ENCODE measurements at places on chromosomes 11 and 22.

- no peak for DNase-seq
These were observed 512.3 kb upstream of the RAG2 start for GRCh38 chr11:37110385-37110784.

DNA sequence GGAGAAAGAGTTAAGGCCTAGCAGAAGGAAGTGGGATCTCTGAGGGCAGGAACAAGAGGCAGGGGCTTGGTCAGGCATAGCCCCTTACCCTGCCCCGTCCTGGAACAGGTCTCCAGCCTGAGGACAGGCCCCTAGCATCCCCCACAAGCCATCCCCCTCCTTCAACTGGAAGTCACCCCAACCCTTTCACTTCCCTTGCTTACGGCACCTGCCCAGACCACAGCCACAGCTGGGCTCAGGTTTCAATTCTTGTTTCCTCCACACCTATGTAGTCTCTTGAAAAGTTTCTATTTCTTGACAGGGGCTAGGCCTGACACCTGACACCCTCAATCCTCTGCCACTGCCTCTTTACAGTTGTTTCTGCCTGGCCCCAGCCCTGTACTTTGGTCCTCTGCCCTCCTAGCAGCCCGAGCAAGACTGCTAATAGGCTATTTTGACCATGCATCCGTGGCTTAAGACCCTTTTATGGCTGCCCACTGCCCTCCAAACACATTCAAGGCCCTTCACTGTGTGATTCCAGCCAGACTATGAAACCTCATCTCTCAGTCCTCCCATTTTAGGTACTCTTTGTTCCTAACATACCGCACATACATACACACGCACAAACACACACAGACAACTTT, 10.9 kb upstream of the FCHSD2 start:
- no peak for DNase-seq

- no peak for DNase-seq
These were observed 10.5 kb upstream of the FLRT1 start for GRCh38 chr11:64025205-64025604.

DNA sequence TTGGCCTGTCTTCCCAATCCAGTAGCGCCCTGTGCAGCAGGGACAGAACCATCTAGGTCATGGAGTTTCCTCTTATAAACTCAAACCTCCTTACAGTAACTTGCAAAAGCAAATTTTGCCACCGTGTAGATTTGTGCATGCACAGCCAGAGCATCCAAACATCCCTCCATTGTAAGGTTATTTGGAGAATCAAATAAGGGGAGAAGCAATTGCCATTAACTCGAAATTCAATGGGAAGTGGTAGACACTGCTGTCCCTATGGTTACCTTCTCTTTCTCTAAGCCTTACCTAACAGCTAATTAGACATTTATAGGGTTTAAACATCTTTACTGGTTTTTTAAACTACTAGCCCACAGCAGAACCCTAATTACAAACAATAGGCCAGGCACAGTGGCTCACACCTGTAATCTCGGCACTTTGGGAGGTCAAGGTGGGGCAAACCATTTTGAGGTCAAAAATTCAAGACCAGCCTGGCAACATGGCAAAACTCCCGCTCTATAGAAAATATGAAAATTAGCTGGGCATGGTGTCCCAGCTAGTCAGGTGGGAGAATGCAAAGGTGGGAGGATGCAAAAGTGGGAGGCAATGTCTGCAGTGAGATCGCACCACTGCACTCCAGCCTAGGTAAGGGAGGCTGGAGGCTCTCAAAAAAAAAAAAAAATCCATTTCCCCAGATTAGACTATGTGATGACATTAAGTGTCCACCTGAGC, 6.6 kb downstream of the HSPA8 start:
- no peak for DNase-seq

DNA sequence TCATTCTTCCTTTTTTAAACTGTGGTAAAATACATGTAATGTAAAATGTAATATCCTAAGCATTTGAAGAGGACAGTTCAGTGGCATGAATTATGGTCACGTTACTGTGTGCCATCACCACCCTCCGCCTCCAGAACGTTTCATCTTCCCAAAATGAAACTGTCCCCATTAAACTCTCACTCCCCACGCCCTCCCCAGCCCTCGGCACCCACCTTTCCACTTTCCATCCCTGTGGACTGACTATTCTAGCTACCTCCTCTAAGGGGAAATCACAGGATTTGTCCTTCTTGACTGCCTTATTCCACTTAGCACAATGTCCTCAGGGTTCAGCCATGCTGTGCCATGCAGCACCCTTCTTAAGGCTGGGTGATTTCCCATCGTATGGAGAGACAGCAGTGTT, 1509.5 kb downstream of the BRD1 start:
- no peak for DNase-seq

DNA sequence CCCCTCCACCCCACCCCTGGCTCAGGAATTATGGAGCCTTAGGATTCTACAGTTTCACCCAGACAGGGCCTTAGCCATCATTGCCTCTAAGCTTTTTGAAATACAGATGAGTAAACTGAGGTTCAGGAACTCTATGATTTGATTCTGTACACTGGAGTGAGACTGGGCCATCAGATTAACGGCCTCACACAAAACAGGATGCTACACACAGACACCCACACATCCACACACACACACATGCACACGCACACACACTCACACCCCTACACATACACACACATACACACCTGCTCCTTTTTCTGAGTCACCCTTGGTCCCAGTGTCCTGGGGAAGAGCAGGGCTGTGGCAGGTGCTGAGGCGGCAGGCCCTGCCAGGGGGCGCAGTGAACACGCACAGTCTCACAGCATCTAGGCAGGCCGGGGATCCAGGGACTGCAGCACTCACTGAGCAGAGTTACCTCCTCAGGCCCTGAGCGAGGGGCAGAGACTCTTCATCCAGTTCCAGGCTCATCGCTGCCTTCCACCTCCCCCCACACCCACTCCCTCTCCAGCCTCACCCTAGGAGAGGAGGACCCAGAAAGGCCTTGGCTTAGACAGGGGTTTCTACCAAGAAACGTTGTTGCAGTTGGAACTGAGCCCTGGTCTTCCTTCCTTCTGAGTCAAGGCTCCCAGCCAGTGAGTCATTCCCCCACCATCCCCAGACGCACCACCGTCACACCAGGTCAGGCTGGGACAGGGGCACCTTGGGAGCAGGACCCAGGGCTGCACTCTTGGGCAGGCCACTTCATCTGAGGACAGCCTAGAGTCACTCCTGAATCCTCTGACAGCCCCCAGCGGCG, 89.8 kb upstream of the PARVA start:
- DNase-seq = no peak

- DNase-seq = no peak
These were observed 48.1 kb upstream of the ARFGAP3 start for GRCh38 chr22:42905217-42905616.

GRCh38 chr22:29617922-29618629, 14.6 kb downstream of the NF2 start:
- no peak for DNase-seq

- no peak for DNase-seq
These were observed 5.8 kb downstream of the ZBTB44 start for GRCh38 chr11:130308886-130309285.

DNA sequence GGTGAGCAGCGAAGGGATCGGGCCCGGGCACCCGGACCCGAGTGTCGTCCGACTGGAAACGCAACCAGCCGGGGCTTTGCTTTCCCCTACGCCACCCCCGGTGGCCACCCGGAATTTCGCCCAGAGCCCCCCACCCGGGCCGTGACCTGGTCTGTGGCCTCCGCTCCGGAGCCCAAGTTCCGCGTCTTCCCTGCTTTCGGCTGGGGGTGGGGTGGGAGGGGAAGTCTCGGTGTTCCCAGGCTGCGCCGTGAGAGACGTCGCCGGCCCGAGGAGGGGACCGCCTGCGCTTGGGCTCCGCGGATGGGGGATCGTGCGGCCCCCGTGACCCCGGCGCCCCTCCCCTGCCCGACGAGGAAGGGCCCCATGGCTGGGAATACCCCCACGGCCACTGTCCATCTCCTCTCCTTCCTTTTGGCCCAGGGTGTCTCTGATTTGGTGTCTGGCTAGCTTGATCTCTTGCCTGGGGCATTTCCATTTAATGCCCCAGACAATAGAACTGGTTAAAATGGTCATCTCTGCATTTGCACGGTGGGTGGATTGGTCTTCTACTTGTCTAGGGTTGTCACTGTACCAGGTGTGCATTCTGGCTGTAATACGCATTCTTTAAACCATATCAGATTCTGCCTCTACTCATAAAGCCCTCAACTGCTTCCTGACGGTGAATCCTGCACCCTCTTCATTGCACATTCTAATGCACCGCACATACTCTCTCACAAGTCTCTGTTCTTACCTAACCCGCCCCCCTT, 789 bp downstream of the SIK2 start:
- no peak for DNase-seq

DNA sequence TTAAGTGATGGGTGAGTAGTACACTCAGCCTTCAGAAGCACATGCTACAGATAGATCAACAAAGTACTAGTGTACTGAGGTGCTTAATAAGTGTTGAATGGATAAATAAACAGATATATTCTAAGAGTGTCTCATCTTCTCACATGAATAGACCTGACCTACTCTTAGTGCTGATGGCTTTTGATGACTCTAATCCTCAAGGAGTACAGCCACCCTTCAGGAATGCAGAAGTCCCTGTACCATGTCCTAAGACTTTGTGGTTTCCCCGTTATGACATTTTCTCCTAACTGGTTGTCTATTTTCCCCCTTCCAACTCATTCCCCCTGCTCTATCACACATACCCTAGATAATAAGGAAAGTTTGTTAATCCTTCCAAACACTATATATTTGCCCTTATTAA, 61.6 kb downstream of the C11orf65 start:
- no peak for DNase-seq

DNA sequence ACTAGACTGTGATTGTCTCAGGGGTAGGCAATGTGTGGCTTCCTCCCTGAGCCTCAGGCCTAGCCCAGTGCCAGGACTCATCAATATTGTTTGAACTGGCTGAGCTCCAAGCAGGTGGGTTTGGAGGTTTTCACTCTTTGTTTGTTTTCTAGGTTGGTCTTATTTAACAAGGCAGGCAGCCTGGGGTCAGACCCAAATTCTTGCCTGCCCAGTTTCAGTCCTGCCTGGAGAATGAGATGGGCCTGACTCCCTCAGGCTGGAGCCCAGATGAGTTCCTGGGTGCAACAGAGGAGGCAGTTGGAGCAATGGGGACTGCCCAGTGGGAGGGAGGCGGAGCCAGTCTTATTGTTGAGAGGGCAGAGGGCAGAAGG, 28.3 kb upstream of the TP53I11 start:
- no peak for DNase-seq

- DNase-seq = no peak
These were observed 39.5 kb downstream of the CTNND1 start for GRCh38 chr11:57801183-57801485.

DNA sequence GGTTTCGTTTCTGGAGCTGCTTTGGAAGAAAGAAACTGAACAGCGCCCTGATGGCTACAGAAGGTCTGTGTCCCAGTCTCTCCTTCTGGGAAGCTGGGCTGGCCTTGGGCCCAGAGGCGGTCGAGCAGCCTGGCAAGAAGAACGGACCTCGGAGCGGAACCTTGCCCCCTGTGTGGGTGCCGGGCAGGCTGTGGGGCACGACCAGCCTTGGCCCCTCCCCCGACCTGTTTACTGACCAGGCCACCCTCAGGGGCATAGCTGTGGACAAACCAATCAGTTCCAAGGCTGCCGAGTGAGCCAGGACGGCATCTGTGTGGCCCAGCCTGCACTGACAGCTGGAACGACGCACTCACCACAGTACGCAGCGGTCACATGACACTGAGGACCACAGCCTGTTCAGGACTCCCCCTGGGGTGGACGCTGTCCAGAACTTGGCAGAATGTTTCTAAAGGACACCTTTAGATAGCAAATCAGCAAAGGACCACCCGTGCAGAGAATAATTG, 7.2 kb downstream of the PIM3 start:
- DNase-seq = no peak

- no peak for DNase-seq
These were observed 82.7 kb downstream of the FBLN1 start for GRCh38 chr22:45585437-45585755.

GRCh38 chr11:43316451-43316850, 4.7 kb downstream of the API5 start:
- DNase-seq = no peak

- DNase-seq = no peak
These were observed 35.0 kb upstream of the MAPK1 start for GRCh38 chr22:21902296-21903087.

- no peak for DNase-seq
These were observed 6.4 kb downstream of the FGF19 start for GRCh38 chr11:69697469-69697843.

GRCh38 chr22:16806401-16806800, 18.8 kb downstream of the XKR3 start:
- DNase-seq = no peak

- no peak for DNase-seq
These were observed 2.1 kb upstream of the CLCF1 start for GRCh38 chr11:67375320-67376055.

GRCh38 chr22:29604076-29604360, 585 bp downstream of the NF2 start:
- no peak for DNase-seq

GRCh38 chr11:69500285-69501120, 19.0 kb downstream of the LINC01488 start:
- DNase-seq = no peak

DNA sequence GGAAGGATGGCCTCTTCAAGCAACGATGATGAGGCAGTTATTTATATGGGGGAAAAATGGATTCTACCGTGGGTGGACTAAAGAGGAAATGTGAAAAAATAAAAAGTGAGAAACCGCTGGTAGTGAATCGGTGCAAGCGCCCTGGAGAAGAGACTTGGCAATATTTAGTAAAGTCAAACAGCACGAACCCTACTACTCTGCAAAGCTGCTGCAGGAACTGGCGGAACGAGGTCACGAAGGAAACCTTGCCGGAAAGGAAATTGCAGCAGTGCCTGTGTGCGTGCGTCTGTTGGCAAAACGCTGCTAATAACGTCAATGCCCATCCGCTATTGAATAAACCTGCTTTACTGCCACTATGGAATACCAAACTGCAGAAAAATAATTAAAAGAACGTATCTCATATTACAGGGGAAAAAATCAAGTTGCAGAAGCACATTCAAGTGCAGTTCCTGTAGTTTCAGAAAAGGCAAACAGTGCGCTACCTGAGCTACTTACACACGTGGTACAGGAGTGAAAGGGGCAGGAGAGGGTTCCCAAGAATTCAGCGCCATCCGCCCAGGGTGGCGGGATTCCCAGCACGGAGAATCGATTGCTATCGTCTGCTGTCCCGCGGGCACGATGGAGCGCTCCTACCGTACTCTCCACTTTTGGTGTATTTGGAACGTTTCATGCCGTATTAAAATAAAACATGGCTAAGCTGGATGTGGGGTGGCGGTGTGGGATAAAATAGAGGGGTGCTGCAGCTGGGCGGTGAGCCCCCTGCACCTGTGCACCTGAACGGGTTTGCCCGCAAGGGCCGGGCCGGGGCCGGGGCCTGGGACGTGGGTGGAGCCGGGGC, 585 bp upstream of the NADSYN1 start:
- DNase-seq = no peak

GRCh38 chr11:59574467-59574866, 41.1 kb downstream of the OSBP start:
- DNase-seq = no peak

GRCh38 chr11:117816846-117817367, 7.6 kb downstream of the FXYD2 start:
- no peak for DNase-seq

All from C1 segment of cervical spinal cord (tissue), 14 donors.